ENCODE measurements at places on chromosomes 5 and 9. TPM values are rescaled to one million over a fixed set of nuclear protein-coding genes. Genes with fewer than 3 reads are reported as not detected.

Gene RMRP
- 21,628 TPM for total RNA-seq

Gene CKMT2
- total RNA-seq, result 12.8 TPM

Gene CDX1
- total RNA-seq, result 0.15 TPM

Gene OTP
- total RNA-seq, result not detected

Gene CATSPER3
- not detected for total RNA-seq

Gene TNC
- 34.2 TPM for total RNA-seq

Gene WDR38
- total RNA-seq, result not detected

Data from smooth muscle cell of the coronary artery (primary cell).